ENCODE measurements at places on chromosomes 12 and 14.

GRCh38 chr14:58752771-58753201 is 115.0 kb downstream of the DACT1 start:
- no peak for DNase-seq

DNA sequence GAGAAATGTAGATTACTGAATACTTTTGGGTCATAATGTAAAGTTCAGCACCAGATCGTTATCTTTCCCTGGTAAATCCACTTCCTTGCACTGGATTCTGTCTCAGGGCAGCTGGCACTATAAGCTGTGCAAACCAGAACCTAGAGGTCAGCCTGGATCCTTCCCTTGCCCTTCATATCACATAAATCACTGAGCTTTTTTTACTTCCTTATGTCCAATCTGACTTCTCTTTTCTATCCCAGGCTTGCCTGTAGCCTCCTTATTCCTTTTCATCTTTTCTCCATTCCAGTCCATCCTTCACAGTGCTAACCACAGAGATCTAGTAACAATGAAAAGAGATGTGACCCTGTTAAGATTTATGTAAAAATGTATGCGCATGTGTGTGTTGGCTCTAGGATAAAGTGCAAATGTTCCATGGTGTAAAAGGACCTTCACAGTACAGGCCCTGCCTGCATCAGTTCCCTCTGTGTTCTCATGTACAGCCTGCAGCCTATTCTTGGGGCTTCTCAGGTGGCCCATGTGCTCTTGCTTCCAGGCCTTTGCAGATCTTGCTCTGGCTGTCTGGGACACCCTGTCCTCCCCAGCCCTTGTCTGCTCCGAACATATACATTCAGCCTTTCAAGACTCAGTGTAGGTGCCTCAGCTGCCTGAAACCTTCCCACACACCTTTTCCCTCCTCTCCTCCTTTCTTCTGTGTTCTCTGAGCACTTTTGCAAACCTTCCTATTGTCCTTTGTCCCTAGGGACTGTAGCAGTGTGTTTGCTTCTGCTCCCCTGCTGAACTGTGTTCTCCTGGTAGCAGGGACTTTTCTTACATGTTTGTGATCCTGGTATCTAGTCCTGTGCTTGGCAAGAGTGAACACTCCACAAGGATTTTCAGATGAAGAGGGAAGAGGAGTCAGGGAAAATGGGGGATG is 30.0 kb downstream of the PELI2 start:
- no peak for DNase-seq

- DNase-seq, result no peak
Measured at GRCh38 chr12:123119808-123120207, 31.1 kb downstream of the PITPNM2 start.

DNA sequence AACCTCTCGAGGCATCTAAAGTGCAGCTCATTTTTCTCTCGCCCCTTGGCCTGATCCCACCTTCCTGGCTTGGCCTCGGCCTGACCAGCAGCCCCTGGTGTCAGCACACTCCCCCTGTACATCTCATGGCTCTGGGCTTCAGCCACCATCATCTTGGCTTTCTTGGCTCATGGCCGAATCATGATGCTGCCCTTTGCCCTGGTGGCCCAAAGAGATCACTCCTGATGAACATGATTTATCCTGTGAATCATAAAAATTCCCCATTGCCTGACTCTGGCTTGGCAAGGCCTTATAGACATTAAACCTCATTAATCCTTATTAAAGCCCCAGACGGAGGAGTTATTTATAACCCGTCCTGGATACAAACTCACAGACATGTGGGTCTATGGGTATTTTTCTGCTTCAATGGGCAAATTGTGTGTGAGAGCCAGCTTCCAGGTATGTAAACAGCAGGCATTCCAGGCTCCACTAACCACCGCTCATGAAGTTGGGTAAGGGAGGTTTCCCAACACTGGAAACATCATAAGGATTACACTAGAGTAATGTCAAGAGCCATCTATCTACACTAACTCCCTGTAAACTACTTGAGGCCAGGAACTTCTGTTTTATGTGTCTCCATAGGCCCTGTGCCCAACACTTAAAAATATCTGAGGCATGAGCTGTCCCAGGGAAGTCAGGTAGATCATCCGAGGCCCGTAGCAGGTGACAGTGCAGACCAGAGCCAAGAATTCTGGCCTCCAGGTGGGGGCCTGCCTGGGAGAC is 171.2 kb downstream of the TTC8 start:
- peak; percentile 96 for DNase-seq

- peak; percentile 18 for DNase-seq
Measured at GRCh38 chr14:20630340-20631022, 11.0 kb downstream of the OR6S1 start.

DNA sequence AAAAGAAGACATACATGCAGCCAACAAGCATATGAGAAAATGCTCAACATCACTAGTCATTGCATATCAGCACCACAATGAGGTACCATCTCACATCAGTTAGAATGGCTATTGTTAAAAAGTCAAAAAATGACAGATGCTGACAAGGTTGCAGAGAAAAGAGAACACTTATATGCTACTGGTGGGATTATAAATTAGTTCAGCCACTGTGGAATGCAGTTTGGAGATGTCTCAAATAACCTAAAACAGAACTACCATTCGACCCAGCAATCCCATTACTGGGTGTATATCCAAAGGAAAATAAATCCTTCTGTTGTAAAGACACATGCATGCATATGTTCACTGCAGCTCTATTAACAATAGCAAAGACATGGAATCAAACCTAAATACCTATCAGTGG is 238.4 kb downstream of the KCNC2 start:
- no peak for DNase-seq

GRCh38 chr12:64160021-64160710 is 61.9 kb downstream of the KICS2 start:
- DNase-seq, result peak; percentile 25

DNA sequence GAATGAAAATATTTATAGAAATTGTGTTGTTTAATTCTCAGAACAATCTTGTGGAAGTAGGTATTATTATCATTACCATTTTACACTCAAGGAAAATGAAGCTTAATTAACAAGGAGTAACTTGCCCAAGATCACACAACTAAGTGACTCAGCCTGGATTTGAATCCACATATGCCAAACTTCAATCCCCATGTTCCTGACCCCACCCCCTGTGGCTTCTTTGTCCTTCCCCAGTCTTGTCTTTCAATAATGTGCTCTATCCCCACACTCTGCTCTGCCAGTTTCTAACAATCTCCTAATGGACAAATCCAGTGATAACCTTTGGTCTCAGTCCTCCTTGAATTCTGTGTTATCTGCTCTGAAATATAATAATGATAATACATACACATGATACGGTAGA is 355.2 kb downstream of the BMP4 start:
- no peak for DNase-seq

- peak; percentile 81 for DNase-seq
Measured at GRCh38 chr12:12425616-12426015, 68.7 kb downstream of the BORCS5 start.

- no peak for DNase-seq
Measured at GRCh38 chr12:107287436-107288413, 194.4 kb upstream of the CRY1 start.

DNA sequence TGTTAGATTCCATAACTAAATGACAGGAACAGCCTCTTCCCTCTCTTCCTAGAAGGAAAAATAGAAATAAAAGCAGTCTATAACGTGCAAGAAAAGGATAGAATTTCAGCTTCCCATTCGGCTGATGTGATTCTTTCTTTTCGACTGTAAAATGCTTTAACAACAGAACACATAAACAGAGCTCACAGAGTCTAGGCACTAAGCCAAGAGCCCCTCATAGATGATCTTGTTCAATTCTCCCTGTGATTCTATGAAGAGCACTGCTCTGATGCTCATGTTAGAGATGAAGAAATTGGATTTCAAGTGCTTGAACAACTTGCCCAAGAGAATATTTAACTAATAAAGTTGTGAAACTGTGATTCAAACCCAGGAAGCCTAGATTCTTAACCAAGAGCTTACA is 232.7 kb downstream of the RPAP3 start:
- no peak for DNase-seq

DNA sequence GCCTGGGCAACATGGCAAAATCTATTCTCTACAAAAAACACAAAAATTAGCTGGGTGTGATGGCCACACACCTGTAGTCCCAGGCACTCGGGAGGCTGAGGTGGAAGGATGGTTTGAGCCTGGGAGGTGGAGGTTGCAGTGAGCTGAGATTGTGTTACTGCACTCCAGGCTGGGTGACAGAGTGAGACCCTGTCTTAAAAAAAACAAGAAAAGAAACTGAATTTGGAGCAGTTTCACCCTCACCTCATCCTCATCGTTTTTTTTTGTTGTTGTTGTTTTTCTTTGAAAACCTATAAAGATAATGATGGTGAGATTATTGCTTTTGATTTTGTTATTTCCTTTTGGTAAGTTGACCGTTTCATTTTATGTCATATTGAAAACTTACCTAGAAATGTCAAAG is 60.7 kb downstream of the SLC38A6 start:
- no peak for DNase-seq

GRCh38 chr14:79552778-79553177 is 658.5 kb downstream of the DIO2 start:
- DNase-seq, result peak; percentile 59

DNA sequence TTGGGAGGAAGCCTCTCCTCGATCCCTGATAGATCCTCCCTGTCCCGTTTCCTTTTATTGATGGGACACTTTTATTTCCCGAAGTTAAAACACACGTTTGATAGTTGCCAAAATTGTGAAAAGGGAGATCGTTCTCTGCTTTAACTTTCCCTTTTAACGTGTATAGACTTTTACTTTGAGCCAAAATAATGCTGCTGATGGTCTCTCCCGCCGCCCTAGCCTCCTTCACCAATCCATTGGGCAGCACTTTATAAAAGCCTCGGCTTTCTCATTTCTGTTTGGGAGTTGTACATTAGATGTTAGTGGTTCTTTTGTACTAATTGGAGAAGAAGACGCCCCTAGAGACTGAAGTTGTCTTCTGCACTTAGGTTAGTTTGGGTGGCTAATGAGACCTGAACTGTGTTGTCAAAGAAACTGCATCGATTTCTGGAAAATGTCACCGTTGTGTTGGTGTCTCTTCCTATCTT is 1.4 kb downstream of the TMTC2 start:
- DNase-seq, result peak; percentile 22

- DNase-seq, result peak; percentile 77
Measured at GRCh38 chr14:23365732-23366425, 907 bp upstream of the EFS start.

GRCh38 chr12:98828802-98829600 is 183.9 kb downstream of the APAF1 start:
- DNase-seq, result peak; percentile 32

DNA sequence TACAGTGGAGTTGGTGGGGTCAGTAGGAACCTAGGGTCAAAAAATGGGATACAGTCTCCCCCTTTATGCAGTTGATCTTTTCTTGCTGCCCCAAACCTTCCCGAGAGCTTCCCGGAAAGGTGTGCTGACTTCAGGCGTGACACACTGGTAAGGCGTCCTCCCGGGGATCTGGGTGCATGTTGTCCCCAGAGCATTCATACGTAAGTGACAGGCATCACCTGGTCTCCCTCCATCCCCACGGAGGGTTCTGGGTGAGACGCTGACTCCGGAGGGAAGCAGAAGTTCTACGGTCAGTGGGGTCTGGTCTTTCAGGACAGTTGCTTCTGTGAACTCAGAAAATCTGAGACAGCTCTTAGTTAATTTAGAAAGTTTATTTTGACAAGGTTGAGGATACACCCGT is 159.6 kb upstream of the RTL1 start:
- no peak for DNase-seq

DNA sequence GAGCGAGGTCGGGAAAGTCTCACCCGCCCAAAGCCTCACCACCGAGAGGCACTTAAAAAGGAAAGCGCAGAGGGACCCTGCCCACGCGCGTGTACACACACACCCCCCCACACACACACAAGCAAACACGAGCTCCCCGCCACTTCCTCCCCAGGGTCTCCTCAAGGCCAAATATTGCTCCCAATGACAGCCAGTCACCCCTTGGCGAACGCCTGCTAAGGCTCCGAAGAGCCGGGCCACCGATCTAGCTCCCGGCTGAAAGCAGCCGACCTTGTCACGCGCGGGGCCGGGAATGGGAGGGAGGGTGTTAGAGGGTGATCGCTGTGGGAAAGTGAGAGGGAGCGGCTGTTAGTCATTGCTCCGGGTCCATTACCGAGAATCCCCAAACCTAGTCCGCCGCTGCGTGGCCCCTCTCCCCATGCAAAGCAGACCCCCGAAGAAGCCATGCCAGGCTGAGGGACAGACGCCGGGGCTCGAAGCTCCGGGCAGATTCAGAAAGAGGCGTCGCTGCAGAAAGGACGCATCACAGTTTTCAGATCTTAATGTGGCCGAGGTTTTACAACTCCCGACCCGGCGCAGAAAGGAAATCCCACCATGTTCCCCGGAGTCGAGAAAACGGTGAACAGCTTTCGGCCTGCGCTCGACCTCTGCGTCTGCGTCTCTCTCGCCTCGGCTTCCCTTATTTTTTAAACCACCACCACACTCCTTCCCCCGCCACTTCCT is 2.6 kb downstream of the BMP4 start:
- peak; percentile 64 for DNase-seq

DNA sequence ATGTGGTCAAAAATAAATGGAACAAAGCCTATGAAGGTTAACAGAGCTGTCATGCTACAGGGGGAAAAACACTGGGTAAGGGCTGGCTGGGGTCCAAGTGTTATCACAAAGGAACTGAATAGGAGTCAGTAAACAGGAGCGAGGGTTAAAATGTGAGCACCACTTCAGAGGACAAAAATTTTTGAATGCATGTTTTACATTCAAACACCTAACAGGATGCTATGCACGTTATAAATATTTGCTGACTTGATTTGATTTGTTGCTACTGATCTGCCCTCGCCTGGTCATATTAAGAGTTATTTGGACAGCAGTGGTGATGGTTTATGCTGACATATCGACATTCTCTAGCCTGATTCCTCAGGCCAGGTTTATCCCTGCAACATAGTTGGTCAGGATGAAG is 7.4 kb upstream of the KTN1 start:
- DNase-seq, result no peak

DNA sequence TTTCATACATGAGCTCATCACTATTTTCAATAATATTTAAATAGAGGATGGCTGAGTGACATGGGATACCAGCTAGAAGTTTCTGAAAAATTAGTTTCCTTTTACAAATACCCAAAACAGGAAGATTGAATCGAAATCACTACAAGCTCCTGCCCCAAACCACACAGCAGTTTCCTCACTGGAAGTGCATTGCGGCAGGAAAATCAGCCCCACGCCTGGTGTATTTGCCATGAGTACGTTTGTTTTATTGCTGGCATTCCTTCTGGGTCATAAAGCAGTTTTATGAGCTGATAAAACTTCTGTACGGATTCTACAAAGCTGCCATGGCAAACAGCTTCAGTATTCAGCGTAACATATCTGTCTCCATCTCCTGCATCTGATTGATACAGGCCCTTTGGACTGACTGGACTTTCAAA is 23.7 kb downstream of the CDC42BPB start:
- peak; percentile 68 for DNase-seq

- DNase-seq, result peak; percentile 54
Measured at GRCh38 chr14:62097072-62097471, 334.9 kb downstream of the SNAPC1 start.
